Stimulated activated CD8-positive, alpha-beta memory T cell treated with anti-CD3 and anti-CD28 coated beads, Interleukin-7, amount 100 ng/mL, for 1 hour (primary cell): ENCODE measurements at places on chromosomes 3 and 15.

- no peak for DNase-seq
Observed at GRCh38 chr3:83523470-83524073, 1435.2 kb upstream of the CADM2 start.

DNA sequence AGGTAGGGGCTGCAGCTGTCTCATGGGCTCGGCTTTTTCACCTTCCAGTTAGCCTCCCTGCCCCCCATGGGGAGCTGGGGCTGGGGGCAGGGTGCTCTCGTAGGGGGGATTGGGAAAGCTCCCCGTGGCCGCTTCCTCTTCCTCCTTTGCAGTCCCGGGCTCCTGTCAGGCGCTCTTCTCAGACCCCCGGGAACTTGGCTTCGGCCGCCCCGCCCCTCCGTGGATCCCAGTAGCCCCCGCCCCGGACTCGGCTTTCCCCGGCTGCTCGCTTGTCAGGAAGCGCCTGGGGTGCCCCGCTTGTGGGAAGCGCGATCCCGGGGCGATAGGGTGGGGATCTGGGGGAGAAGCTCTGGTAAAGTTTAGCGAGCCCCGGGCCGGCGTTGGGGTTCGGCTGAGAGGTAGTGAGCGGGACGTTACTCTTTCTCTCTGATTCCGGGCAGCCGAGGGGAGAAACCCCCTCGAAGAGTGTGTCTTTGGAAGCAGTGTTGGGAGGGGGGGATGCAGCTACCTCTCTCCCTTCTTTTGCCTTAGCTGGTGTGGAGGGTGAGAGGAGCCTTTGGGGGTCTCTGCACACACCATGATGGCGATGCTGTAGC is 611 bp downstream of the PIAS1 start:
- peak; percentile 8 for DNase-seq

DNA sequence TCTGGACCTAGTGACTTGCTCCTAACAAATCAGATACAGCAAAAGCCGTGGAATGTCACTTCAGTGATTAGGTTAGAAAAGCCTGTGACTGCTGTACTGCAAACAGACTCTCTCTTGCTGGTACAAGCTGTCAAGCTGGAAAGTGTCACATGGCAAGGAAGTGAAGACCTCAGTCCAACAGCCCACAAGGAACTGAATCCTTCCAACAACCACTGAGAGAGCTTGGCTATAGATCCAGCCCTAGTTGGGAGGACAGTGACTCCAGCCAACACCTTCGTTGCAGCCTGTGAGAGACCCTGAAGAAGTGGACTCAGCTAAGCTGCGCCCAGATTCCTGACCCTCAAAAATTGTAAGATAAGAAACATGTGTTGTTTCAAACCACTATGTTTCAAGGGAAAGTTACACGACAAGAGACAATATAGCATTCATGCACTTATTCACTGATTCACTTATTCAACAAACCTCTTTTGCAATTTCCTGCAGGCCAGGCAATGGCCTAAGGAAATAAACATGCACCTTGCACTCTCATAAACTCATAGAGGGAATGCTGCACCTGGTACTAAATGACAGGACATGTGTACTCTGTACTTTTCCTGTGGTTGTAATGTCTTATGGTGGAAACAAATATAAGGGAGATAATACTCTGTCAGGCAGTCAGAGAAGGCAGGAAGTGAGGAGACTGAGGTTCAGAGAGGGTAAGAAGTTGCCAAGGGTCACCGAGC is 142.9 kb downstream of the CADPS start:
- DNase-seq = no peak

DNA sequence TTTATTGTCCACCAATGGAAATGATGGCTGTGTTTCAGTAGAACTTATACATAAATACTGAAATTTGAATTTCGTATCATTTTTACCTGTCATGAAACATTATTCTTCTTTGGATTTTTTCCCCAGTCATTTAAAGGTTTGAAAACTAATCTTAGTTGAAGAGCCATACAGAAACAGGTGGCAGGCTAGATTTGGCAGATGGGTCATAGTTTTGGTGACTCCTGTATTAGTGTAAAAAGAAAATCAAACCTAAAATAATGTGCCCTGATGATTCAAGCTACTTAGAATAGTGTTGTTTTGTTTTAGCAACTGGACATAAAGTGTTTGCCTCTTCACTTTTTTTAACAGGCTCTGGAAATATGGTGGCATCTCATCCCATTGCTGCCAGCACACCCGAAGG is 68.9 kb downstream of the SIDT1 start:
- DNase-seq = no peak

- DNase-seq = no peak
Observed at GRCh38 chr3:185009650-185010049, 143.2 kb downstream of the C3orf70 start.
